GM06990 (cell line): ENCODE measurements at places on chromosomes 12 and 14.

DNA sequence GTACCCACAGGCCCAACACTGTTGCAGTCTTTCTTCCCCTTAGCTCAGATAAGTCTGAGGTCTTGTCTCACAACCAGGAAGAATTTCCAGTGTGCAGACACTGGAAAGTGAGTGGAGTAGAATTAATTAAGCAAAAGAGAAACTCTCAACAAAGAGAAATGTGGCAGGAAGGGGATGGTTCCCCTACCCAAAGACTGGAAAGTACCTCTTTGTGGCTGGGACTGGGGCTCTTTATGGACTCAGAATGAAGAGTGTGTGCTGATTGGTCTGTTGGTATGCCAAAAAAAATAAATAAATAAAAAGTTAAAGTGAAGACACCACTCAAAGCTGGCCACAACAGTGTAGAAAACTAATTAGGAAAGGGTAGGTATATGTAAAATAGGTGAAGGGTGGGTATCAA, 26.4 kb downstream of the GLIPR1L1 start:
- peak; percentile 6 for DNase-seq

- no peak for DNase-seq
Measured at GRCh38 chr14:99649219-99649618, 4.3 kb downstream of the HHIPL1 start.

- DNase-seq: no peak
Measured at GRCh38 chr14:35594616-35595015, 60.7 kb downstream of the INSM2 start.

- no peak for DNase-seq
Measured at GRCh38 chr12:5232291-5232690, 188.6 kb downstream of the KCNA5 start.

DNA sequence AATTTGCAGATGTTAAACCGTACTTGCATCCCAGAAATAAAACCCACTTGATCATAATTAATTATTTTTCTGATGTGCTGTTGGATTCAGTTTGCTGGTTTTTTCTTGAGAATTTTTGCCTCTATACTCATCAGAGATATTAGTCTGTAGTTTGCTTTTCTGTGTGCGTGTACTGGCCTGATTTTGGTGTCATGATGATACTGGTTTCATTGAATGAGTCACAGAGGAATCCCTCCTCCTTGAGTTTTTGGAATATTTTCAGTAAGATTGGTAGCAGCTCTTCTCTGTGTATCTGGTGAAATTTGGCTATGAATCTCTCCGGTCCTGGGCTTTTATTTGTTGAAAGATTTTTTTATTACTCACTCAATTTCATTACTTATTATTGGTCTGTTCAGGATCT, 100.4 kb upstream of the PMCH start:
- no peak for DNase-seq

DNA sequence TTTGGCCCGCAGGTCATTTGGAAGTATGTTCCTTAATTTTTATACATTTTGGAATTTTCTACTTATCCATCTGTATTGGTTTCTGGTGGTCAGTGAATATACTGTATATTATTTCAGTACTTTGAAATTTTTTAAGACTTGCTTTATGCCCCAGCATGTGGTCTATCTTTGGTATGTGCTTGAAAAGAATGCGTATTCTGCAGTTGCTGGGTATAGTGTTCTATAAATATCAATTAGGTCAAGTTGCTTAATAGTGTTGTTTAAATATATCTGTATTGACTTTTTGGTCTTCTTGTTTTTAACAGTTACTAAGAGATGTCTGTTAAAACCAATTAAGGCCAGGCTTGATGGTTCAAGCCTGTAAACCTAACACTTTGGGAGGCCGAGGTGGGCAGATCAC, 21.7 kb upstream of the SIX1 start:
- no peak for DNase-seq

DNA sequence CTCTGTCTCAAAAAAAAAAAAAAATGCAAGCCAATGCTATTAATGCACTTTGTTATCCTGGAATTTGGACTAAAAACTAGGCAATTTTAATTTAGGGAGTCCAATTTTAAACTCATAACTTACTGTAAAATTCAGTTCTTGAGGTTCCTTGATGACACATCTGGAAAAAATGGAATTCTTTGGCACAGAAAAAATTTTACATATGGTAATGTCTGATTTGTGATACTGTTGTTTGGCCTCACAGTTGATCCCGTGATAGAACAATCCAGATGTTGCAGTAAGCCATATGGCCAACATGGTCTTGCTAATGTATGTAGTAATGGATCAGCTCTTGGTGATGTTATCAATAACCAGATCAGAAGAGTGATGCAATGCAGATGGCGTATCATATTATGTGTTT, 1089.8 kb downstream of the FLRT2 start:
- no peak for DNase-seq

GRCh38 chr12:84542289-84542688, 370.3 kb downstream of the SLC6A15 start:
- no peak for DNase-seq

- DNase-seq: no peak
Measured at GRCh38 chr14:28751467-28752058, 15.0 kb upstream of the FOXG1 start.

GRCh38 chr12:2363836-2364609, 311.2 kb downstream of the CACNA1C start:
- no peak for DNase-seq

- DNase-seq: no peak
Measured at GRCh38 chr12:65999564-66000280, 130.8 kb downstream of the LLPH start.

- DNase-seq: no peak
Measured at GRCh38 chr12:69509904-69510827, 40.0 kb downstream of the FRS2 start.

GRCh38 chr14:79089576-79089975, 919.4 kb downstream of the NRXN3 start:
- no peak for DNase-seq

DNA sequence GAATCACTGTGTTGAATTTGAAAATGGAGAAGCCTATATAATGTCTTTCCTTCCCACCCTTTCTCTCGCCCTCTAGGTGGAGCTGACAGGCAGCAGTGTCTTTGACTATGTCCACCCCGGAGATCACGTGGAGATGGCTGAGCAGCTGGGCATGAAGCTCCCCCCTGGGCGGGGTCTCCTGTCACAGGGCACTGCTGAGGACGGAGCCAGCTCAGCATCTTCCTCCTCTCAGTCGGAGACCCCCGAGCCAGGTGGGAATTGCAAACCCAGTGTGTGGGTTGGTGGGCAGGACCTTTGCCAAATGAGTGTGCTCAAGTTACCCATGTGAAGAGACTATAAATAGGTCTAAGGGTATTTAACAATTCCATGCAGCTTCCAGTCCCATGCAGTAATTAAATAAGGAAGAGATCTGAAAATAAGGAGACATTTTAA, 274.7 kb downstream of the EGLN3 start:
- DNase-seq: no peak

DNA sequence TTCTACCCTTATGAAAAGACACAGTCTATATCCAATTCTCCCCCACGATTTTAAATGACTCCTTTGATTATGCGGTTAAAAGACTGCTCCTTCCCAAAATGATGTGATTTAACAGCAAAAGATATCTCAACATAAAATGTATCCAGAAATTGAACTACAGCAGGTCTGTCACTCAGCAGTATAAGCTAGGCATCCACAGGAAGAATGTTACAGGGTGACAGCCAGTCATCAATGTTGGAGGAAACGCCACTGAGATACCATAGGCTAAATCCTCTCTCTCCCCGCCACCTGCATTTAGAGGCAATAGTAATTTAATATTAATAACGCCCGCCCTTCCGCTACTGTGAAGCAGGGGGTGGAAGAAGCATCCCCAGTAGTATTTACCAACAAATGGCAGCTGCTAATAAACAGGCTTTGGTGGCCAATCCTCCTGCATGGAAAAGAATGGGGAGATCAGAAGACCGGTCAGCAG, 613 bp downstream of the RECQL start:
- no peak for DNase-seq

DNA sequence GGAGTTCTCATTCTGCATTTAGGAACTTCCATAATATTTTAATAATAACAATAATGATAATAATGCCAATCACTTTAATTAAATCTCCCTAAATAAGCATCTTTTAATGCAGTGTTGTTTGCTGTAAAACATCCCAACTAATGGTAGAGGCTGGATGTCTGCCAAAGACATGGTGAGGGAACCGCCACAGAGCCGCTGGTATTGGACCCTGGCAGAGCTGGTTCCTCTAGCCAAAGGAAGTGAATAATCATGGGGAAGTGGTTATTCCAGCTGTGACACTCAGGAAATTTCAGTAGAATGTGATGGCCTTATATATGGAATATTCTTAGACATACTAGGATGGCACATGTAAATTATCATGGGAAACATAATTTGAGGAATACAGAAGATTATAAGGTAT, 483.3 kb downstream of the ZFP36L1 start:
- DNase-seq: no peak

DNA sequence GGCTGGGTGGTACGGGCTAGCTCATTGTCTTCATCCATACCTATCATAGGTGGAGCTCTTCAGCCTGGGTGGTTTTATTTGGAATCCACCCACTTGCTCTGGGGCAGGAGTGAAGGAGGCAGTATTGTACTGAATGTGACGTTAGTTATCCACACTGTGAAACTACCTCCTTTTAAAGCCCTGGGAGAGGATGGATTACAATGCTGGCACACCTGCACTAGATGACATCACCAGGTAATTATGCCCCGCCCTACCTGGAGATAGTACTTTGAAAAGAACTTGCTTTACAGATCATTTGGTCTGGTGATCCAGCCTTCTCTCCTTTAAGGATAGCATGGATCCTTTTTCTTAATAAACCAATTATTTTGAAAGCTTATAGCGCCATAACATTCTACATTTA, 78.0 kb downstream of the B4GALNT3 start:
- no peak for DNase-seq

GRCh38 chr12:20125276-20125798, 243.0 kb upstream of the PDE3A start:
- no peak for DNase-seq

GRCh38 chr14:64675312-64675711, 28.9 kb upstream of the PLEKHG3 start:
- no peak for DNase-seq

DNA sequence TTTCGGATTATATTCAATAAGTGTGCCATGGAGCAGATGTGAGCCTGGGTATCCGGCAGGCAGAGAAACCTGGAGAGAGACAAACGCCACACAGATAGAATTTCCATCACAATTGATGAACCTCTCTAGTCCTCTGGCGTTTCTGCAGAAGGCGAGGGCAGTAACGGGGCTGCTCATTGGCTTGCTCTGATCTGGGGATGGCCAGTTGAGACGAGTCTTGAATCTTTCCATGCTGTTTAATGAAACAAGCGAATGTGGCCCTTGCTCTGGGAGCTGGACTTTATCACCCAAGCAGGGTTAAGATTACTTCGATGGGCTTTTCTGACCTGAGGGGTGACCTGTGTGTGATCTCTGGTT, 42.4 kb upstream of the CLMN start:
- no peak for DNase-seq

GRCh38 chr12:56234746-56235436, 5.0 kb downstream of the SLC39A5 start:
- no peak for DNase-seq

GRCh38 chr12:130205495-130205894, 43.2 kb downstream of the FZD10 start:
- no peak for DNase-seq

DNA sequence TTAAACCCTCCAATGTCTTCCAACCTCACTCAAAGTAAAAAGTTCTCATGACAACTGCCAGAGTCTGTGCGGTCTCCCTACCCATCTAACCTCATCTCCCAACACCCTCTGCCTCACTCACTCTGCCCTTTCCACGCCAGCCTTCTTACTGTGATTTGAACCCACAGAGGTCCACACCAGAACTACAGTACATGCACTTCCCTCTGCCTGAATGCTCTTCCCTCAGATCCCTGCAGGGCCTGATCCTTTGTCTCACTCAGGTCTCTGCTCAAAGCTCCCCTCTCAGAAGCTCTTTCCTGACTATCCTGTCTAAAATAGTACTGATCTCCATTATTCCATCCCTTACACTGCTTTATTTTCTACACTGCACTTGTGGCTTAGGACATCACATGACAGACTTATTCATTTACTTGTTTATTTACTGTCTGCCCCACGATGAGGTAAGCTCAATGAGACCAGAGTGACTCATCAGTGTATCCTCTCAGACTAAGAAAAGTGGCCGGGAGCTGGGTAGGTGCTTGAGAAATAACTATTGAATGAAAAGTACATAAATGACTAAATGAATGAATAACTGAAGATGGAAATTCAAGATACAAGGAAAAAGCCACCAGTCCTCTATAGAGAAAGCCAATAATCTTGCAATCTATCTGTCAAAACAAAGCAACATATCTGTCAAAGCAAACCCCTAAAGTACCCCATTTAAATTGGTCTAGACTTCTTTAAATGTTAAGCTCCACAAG, 17.1 kb downstream of the POMT2 start:
- no peak for DNase-seq

DNA sequence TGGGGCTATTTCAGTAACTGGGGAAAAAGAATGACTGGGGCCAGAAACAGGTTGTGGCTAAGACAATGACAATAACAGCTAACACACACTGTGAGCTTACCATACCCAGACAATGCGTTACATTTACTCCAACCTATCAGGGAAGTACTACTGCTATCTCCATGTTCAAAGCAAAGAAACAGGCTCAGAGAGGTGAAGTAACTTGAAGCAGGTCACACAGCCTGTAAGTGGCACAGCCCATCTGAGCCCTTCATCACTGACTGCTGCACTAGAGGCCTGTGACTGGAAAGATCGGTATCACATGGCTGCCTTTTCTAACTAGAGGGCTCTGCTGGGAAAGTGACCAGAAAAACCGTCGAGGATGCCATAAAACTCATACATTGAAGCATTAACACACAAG, 7.9 kb downstream of the GCN1 start:
- no peak for DNase-seq

- DNase-seq: no peak
Measured at GRCh38 chr14:63875311-63875710, 22.5 kb downstream of the SYNE2 start.

GRCh38 chr12:27206801-27207502, 37.1 kb upstream of the STK38L start:
- DNase-seq: no peak

DNA sequence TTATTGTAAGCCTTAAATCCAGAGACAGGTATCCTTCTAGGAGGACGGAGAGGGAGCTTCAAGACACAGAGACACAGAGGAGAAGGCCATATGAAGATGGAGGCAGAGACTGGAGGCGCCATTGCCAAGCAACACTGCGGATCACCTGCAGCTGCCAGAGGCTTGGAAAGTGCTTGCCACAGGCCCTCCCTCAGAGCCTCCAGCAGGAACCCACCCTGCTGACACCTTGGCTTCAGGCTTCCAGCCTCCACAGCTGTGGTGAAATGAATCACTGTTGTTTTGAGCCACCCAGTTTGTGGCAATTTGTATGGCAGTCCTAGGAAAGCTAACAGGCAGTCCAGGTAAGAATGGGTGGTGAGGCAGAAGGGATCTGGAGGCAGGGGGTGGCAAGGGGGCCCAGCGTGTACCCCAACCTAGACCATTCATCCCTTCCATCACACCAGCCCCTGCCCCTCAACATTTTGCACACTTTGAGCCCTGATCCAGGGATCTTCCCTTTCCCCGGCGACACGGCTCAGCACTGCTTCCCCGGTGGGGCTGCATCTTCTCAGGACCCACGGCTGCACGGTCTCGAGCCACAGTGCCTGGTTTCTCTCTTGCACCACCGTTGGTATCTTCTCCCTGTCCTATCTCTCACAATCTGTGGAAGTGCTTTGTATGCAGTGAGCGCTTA, 22.3 kb upstream of the BCDIN3D start:
- no peak for DNase-seq

GRCh38 chr12:105220929-105221290, 15.1 kb downstream of the APPL2 start:
- DNase-seq: no peak
